Effector memory CD8-positive, alpha-beta T cell (primary cell): ENCODE measurements at places on chromosomes 7 and 10.

- DNase-seq = no peak
Observed at GRCh38 chr7:50068026-50068425, 25.0 kb downstream of the ZPBP start.

DNA sequence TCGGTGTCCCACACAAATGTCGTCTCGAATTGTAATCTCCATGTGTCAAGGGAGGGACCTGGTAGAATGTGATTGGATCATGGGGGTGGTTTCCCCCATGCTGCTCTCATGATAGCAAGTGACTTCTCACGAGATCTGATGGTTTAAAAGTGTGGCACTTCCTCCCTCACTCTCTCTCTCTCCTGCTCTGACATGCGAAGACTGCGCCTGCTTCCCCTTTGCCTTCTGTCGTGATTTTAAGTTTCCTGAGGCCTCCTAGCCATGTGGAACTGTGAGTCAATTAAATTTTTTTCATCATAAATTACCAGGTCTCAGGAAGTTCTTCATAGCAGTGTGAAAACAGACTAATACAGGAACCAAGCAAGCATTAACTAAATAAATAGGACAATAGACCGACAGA, 229.1 kb downstream of the GFRA1 start:
- DNase-seq = no peak

DNA sequence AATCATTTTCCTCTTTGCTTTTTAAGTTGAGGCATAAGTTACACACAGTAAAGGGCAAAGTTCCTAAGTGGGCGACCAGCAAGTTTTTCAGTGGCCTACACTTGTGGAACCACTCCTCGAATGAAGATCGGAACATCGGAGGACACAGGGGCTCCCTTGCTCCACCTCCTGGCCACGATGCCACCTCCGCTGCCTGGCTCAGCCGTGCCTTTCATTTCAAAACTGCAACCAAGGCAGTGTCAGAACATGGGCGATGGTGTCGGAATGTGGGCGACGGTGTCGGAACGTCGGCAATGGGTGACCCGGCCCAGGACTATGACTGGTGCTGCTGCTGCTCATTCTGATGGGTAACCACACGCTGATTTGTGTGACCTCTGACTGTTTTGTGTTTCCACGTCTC, 9.6 kb upstream of the VIPR2 start:
- no peak for DNase-seq

DNA sequence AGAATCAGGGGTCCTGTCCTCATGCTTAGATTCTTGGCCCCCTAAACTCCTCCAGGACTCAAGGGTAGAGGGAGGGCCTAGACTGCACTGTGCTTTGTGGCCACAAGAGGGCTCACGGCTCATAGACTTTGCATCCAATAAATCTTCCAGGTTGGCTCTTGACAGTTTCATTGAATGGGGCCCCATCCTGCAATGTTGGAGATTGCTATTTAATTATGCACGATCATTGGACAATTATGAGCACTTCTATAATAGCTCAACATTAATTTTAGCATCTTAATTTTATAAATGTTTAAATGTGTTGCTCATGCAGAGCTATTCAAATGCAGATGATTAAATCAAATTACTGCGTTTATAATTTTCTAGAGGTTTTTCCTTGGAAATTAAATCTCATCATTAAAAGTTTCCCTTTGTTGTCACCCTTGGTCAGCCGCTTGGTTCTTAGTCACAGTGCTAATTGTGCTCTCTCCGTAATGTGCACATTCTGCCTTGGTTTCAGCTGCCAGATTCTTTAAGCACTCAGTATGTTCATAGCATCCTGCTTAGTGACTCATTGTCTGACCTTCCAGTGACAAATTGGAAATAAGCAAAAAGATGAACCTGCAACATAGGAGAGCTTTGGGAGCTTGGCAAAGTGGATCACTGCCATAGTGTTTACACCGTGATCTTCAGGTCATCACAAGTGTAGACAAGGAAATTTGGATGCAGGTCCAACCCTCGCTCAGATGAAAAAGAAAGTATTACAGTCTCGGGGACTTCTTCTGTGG, 33.4 kb upstream of the PLPP4 start:
- DNase-seq = peak; percentile 10
